ENCODE measurements at places on chromosomes 3 and 15. TPM values are rescaled to one million over a fixed set of nuclear protein-coding genes. Genes with fewer than 3 reads are reported as not detected.
A peak's percentile ranks its signal among the peaks of the same experiment; 100 is the strongest.

DNA sequence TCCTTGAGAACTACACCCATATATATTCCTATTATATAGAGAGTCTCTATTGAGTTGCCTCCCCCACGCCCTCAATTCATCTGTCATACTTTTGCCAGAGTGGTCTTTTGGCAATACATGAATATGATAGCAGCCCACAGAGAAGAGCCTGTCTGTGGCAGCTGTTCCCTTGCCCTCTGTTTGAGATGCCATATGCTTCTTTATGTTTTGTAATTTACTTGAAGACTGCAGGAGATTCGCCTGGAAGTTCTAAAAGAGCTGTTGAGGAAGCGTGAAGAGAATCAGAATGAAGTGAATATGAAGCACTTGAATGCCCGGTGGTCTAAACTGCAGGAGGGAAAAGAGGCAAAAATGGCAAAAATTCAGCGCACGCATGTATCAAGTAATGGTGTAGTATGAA lies 27.2 kb downstream of the CFAP91 start:
- DNase-seq, result no peak

DNA sequence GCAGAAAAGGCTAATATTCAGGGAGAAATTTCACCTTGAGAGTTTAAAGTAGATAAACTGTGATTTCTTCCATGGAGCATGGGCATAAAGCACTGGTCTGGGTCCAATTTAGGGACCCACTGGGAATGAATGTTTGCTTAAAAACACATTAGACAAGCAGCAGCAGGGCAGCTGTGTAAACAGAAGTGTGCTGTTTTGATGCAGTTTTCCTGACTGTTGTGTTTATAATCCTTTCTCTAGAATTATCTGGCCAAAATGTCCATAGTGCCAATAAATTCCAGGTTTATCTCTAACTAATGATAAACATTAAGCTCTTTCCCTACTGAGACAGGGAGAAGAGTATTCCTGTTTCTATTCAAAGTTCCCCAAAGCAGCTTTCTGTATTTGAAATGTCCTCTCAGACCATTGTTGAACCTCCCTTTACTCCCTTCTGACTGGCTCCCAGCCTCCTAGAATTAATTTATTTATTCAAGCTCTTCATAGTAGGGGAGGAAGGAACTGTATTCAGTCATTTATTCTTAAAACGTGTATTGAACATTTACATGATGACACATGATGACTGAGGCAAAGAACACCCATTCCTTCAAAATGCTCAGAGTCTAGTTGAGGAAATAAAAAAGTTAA lies 7.0 kb upstream of the TM4SF18 start:
- DNase-seq, result peak; percentile 84

DNA sequence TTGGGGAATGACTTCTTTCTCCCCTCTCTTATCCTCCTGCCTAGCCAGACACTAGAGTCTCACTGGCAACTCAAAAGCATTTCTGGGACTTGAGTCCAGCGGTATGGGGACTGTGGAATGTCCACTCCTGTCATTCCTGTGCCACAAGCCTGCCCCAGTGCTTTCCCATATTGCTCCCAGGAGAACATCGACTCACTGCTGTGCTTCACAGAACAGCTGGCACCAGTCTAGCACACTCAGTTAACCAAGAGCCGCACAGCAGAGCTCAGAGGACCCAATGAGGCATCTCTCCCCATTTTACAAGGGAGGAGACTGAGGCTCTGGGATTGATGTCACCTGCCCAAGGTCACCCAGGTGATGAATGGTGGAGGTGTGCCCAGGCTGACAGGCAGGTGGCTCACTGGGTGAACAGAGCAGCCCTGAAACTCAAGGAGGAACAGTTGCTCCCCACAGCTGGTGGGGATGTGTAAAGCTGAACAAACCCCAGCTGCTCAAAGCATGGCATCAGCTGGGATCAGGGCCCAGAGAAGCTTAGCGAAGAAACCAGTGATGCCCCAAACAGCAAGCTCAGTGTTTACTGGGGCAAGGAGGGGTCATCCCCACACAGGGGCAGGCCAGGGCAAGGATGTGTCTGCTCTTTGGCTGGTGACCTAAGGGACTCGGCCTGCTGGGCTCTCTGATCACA lies 35.4 kb upstream of the DUSP7 start:
- no peak for DNase-seq

AQP9 gene
- not detected for total RNA-seq

CD80 gene
- 0.17 TPM for total RNA-seq
